ENCODE measurements at places on chromosomes 1 and 21.

- DNase-seq, result no peak
Observed at GRCh38 chr1:183636334-183636682, 725 bp upstream of the ARPC5 start.

GRCh38 chr1:158992787-158993312 is 16.9 kb upstream of the IFI16 start:
- no peak for DNase-seq

DNA sequence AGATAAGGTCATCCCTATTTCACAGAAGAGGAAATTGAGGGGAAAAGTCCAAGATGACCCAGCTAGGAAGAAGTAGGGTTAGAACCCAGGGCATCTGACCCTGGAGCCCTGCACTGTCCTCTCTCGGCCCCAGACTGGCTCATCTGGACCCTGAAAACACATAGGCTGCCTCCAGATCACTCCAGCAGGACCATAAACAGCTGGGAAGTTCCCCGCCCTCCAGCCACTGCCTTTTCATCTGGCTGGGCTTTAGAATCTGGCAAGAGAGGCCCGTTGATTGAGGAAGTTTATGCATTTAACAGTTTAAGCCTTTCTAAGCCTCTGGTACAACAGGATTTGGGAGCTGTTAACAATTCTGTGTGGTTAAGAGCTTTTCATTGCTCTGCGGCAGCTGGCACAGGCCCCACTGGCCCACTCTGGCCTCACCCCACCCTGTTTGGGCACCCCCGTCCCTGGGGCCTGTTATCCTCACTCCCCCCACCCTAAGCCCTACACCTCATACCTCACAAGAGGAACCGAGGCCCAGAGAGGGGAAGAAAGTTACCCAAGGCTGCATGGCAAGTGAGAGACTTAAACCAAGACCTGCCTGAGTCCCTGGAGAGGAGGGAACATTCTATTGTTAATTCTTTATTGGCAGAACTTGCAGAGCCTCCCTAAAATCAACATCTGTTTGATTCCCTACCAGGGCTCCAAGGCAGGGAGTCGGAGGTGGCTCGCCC is 84.2 kb downstream of the EPHB2 start:
- DNase-seq, result no peak

DNA sequence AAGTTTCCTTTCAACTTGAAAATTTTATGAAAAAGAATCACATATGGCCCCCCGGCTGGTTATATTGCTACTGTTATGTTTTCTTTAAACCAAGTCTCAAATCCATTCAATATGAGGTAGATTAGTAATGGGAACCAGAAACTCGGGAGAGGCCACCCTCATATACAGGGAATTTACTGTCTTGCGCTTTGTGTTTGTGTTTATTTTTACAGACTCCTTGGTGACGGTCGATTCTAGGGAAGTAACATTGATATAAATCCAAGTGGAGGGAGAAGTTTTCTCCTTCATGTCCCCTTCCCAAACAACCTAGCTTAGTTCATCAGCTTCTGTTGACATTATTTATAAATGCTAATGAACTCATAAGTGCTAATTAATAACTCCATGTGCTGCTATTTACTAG is 163.5 kb upstream of the LMO4 start:
- no peak for DNase-seq

GRCh38 chr1:206556750-206557635 is 49.7 kb downstream of the RASSF5 start:
- no peak for DNase-seq

DNA sequence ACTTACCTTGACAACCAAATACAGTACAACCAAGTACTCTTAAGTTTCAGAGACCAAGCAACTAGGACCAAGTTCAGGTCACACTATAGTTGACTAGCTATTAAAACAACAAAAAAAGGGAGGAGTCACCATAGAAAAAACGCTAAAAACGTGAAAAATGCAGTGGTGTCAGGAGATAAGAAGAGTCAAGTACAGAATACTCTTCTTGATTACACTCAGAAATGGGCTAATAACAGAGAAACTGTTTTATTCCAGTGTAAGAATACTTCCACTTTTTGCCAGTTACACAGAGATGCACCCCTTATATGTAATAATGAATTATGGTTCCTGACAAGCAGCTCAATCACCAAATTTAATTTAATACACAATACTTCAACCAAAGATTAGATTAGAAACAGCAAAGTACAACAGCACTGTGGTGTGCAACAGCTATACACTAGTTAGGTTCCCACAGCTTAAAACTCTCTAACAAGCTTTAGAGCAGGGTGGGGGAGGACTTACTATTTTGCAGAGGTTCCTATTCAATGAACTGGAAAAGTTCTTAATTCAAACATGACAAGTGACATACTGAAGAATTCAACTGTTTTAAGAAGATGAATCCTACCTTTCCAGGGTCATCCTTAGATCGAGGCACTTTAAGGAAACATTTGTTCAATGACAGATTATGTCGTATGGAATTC is 70.4 kb downstream of the FOXJ3 start:
- no peak for DNase-seq

DNA sequence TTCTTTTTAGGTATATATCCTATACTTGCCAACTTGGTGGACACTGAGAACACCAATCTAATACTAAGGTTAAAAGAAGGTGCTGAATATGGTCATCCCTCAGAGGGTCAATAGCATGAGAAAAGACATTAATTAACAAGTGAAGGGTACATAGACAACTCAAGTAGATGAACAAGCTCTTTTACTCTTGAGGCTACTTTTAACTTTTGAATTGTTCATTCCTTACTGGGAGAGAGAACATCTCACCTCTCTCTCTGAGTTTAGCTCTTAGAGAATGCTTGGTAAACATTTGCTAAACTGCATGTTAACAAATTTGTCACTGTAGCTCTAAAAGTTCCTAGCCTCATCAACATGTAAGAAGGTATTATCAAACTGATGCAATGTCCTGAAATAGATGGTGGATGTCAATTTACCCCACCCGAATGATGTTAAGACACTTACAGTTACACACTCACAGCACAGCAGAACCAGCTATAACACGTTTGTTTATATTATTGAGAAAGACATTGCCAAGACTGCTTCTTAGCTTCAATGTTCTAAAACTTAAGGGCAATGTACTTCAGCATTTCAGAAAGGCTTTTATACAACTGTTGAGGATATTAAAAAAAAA is 35.9 kb downstream of the HEATR1 start:
- no peak for DNase-seq

DNA sequence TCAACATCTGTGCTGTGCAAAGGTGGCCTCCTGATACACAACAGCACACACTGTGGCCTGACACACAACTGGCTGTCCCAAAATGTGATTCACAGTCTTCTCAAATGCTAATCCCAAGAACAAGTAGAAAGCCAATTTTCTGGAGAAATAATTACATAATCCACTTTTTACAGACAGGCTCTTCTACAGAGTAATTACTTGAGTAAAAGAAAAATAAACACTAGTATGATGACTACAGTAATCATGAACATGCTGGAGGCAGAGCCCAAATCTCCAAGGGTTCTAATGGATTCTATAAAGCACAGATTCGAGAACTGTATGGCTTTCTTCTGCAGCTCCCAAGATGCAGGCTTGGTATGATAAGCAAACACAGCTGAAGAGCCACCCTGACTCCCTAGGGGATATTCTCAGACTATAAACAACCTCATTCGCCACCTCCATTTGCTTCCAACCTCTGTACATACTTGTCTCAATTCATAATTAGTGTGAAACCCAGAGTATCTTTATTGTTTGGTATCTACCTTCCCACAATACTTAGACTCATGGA is 81.9 kb downstream of the SIPA1L2 start:
- DNase-seq, result no peak

DNA sequence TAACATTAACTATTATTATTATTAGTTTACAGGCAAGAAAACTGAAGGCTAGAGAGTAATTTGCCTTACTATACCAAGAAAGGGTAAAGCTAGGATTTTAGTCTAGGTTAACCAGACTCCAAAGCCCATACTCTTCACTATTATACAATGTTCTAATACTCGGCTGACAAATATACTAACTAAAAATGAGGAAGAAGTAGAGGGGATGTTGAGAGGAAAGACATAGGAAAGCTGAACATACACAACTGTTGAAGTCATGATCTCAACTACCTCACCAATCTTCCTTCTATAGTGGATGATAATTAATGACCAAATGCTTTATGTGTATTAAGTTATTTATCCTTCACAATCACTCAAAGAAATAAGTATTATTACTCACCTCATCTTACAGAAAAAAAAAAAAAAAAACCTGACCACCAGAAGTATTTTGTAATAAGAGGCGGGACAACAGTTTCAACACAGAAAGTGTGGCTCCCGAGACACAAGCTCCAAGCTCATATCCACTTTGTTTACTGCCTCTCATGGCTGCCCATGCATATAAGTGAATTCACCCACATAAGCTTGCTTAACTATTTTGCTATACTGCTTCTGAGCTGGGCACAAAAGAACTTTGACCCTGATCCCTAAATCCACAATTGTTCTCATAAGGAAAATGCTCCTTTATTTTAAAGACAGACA is 78.0 kb downstream of the USP1 start:
- DNase-seq, result no peak

DNA sequence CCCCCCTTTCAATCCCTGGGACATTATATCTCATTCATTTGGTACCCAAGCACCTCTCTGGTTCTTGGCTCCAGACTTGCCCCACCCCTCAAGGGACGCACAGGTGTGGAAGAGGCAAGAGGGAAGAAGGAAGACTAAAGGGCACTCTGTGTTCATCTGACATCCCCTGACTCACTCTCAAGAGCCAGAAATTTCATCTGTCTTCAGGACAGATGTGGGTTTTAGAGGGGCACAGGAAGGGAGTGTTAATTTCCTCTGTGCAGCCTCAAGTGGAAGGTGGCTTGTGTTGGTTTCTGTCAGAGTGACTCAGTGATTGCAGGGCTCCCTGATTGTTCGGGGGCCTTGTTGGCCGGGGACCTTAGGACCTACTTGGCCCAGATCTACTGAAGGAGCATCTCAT is 2.4 kb downstream of the C2CD4D start:
- DNase-seq, result no peak

DNA sequence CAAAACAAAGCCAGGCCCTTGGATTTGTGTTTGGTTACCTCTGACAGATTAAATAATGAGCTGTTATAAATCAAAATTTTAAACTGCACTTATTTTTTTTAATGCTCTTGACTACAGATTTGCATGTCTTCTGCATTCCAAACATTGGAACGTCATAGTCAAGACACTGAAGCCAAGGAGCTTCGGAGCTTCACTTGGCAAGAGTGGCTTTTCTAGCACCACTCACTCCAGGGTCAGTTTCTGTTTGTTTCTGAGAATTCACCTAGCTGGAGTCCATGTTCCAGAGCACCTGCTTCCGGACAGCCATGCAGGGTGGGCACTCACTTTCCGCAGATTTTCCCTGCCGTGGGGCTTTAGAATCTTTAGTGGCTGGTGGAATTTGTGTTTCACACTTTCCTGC is 202.9 kb downstream of the ZP4 start:
- no peak for DNase-seq

- DNase-seq, result no peak
Observed at GRCh38 chr1:226605318-226605950, 56.9 kb downstream of the STUM start.

DNA sequence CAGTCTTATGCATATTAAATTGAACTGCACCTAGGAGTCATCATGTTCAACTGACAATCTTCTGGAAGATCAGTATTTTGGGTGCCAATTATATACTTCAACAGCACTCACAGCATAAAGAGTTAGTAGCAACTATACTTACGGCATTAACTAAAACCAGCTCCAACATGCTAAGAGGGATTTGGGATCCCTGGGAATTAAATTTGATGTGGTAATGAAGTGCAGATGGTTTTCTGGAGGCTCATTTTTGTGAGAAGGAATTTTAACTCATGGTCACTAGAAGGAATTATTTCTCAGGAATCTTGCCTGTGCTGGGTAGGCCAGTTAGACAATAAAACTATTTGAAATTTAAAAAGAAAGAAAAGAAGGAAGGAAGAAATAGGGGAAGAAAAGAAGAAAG is 18.3 kb downstream of the IFI44 start:
- DNase-seq, result no peak

DNA sequence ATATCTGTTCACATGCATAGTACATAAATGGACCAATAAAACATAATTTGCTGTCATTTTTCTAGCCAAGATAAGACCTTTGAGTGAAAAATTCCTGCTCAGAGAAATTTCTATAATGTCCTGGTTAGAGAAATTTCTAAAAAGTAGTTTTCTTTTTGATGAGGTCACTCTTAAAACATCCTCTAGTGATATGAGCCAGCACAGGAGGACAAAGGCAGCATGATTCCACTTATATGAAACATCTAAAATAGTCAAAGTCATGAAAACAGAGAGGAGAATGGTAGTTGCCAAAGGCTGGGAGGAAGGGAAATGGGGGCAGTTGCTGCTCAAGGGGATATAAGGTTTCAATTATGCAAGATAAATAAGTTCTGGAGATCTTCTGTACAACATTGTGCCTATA is 239.4 kb downstream of the BACH1 start:
- DNase-seq, result no peak

DNA sequence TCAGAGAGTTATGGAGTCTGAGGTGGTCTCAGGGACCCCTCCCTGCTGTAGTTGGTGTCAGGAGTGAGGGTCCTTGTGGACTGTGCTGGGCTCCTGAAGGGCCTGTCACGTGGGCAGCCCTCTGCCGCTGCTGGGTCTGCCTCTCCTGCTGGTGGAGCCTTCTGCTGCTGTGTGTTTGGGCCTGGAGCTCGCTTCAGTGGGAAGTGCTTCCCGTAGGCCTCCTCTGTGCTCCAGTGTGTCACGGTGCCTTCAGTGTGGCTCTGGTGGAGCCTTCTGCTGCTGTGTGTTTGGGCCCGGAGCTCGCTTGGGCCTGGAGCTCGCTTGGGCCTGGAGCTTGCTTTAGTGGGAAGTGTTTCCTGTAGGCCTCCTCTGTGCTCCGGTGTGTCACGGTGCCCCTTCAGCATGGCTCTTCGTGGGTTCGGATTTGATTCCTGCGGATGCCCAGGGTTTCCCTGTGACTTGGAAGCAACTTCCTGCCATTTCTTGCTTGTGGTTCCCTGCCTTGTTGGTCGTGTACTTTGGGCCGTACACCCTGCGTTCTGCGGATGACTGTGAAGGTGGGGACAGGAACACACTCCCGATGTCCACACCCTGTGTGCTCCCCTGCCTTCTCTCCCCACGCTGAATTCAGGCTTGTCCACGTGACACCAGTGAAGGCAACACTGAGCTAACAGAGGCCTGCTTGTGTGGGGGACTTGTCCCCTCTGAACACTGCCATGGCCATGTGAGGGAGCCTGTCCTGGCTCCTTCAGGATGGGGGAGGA is 19.5 kb downstream of the C1orf174 start:
- no peak for DNase-seq
